ENCODE measurements at places on chromosomes 6 and 20.

DNA sequence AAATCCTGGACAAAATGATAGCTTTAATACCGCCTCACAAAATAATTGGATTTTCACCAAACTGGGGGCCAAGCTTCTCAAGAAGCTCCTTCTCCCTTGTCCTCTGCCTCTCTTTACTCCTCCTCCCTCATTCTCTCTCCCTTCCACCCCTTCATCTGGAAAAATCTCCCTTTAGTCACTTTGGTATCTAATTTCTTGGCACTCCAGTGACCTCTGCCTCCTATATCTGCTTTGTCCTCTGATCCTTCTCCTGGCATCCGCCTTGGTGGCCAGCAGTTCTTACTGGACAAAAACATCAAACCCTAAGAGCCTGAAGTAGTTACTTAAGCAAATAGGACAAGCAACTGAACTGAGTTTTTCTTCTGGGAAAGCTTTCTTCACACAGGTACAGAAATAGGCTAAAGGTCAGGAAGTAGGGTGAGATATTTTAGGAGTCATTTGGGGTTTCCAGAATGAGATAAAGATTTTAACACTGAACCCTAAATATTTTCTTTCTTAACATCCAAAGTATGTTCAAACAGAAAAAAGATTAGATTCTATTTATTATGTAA is 220.7 kb downstream of the ARHGAP18 start:
- DNase-seq: no peak

- DNase-seq: no peak
These were observed 24.3 kb upstream of the CCN5 start for GRCh38 chr20:44690781-44691423.

DNA sequence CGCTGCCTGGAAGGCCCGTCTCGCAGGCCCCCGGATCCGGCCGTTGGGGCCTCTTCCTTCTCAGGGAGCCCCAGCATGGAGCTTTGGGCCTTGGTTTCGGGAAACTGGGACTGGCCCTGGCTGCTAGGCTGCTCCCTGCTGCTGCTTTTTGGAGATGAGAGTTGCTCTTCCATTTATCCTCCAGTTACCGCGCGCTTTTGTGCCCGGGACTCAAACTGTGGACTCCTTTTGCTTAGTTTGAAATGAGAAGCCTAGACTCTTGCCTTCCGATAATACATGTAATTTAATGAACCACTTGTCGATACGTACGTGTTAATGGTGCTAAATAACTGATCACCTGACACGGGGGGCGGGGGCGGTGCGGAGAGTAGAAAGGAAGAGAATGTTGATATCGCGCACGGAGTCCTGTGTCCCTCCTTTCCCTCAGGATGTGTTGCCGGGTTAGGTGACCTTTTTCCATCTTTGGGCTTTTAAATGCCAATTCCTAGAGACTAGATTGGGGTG is 968 bp downstream of the PHF3 start:
- DNase-seq: no peak

DNA sequence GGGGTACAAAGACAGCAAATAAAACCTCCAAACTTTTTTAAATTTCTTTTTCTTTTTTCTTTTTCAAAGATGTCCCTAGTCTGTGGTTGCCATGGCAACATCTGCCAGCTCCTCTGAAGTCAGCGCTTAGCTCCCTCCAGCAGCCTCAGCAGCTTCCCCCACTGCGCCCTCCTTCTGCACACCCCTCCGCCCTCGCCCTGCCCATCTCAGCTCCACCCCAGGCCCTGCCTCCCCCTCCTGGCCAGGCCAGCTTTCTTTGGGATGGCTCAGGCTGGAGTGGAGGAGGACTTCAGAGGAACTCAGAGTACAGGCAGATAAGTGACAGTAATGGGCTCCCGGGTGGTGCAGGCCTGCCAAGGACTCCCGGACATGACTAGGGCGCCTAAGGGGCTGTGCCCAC is 104.6 kb downstream of the LRFN2 start:
- DNase-seq: no peak

- no peak for DNase-seq
These were observed 43.6 kb upstream of the BHLHE23 start for GRCh38 chr20:63050406-63050805.

- no peak for DNase-seq
These were observed 322.9 kb upstream of the TFAP2D start for GRCh38 chr6:50390416-50390815.

DNA sequence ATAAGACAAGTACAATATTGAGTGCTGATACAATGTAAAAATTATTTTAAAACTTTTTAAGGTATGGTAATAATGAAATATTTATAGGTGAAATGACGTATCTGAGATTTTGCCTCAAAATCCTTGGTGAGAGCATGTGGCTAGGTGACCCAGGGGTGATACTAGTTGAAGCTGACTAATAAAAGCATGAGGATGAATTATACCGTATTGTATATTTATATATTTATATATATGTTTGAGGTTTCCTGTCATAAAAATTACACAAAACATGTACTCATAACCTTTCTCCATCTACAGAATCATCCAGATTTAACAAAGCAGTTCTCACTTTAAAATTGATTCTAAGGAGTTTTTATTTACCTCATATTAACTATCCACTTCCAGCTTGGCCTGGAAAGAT is 358.1 kb downstream of the CDKAL1 start:
- DNase-seq: no peak

DNA sequence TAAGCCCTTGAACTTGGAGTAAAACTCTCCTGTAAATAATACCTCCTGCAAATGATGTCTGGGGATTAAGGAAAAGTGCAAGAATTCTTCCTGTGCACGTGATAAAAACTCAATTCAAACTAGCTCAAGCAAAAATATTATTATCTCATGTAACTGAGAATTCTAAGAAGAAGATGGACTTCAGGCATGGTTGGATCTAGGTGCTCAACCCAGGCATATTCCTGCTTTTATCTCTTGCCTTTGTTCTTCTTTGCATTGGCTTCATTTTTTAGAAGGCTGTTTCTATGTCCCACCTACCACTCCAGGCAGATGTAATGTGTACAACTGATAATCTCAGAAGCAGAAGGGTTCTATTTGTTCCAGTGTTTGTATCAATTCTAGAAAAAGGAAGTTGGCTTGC is 95.8 kb downstream of the DACT2 start:
- DNase-seq: no peak

GRCh38 chr6:81693266-81693665 is 59.2 kb downstream of the TENT5A start:
- DNase-seq: no peak

DNA sequence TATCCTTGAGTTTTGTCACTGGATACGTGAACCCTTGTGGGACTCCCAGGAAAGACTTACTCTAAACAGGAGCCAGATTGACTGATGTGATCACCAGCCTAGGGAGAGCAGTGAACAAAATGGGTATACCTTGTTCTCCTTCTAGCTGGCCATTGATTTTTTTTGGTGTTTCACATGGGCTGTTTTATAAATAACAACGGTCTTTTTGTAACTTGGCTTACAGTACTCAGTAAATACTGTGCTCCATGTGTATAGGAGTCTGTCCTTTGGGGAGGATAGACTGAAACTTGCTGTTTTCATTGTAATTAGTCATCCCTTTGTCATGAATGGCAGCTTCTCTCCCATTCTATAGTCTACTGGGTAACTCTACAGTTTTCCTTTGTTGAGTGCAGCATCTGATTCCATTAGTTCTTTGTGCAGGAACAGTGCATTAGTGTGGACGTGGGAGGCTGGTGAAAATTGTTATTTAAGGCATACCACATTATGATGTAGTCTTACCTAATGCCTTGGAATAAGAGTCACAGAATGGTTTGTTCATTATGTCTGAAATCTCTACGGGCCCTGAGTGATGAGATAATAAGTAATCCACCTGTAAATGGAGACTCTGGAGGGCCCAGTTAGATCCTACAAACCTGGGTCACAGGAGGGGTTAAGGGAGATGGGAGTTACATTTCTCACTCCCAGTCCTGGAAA is 89.5 kb downstream of the TIAM2 start:
- DNase-seq: no peak

DNA sequence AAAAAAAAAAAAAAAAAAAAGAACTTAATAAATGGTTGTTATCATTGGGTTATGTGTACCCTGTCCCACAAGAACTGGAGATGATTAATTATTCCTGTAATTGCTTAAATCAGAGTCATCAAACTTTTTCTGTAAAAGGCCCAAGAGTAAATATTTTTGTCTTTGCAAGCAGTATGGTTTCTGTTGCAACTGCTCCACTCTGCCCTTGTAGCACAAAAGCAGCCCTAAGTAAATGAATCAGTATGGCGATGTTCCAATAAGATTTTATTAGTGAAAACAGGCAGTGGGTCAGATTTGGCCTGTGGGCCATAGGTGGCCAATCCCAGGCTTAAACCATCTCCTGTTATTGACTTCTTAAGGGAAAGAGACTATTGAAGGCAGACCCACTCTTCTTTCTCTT is 252.7 kb downstream of the TSHZ2 start:
- DNase-seq: no peak

DNA sequence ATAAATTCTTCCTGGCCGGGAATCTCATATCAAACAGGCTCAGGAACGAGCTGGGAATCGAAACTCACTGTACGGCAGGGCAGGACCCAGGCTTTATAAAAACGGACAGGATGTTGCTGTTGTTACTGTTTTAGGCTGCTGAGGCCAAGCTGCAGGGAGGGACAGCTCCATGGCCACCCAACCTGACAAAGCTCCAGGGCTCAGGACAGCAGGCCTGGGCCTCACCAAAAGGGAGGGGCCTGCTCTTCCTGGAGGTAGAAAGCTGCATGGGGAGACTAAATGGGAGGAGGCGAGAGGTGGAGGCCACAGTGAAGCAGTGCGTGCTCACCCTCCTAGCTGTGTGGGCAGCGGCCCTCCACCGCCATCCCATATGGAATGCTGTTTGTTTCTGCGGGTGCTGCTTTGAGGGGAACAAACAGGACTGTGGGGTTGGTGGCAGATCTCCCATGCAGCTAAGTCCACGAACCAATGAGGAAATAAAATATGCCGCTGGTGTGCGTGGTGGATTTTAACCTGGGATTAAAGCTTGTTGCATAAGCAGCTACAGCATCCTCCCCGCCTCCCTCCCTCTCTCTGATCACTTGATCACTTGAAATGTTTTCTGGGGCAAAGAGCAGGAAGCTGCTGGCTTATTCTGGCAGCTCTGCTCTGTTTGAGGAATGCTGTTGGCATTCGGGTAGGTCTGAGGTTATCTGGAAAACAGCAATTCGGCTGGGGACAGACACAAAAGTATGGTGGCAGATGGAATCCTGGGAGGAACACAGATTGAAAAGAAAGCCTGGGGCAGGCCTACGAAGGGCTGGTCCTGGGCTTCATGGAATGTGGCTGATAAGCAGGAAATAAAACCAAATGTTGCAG is 2.4 kb upstream of the ZMYND8 start:
- peak; percentile 86 for DNase-seq

DNA sequence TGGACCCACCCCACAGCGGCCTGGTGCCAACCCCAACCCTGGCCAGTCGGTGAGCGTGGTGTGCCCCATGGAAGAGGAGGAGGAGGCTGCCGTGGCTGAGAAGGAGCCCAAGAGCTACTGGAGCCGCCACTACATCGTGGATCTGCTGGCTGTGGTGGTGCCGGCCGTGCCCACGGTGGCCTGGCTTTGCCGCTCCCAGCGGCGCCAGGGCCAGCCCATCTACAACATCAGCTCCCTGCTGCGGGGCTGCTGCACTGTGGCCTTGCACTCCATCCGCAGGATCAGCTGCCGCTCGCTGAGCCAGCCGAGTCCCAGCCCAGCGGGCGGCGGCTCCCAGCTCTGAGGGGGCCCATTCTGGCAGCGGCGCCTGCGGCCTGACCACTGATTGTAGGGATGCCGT is 23.2 kb downstream of the SDCBP2 start:
- no peak for DNase-seq

DNA sequence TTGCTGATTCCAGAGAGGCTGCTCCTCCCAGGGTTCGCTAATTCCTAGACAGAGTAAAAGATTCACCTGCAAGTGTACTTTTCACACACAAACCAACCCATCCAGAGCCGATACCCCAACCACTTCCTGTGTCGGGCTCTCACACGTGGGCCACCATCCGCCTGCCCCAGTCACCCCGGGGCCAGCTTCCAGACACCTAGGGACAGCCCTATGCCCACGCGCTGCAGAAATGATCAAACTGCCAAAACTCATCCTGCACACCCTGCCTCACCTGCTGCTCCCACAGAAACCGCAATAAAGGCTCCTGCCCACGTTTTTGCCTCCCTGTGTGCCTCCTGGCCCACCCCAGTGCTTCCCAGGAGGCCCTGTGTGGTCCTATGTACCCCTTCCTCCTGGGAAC is 59.5 kb downstream of the PSMG4 start:
- DNase-seq: no peak

- no peak for DNase-seq
These were observed 556.2 kb upstream of the JARID2 start for GRCh38 chr6:14689639-14690038.

GRCh38 chr6:144007478-144008119 is 460 bp downstream of the PLAGL1 start:
- DNase-seq: peak; percentile 56

DNA sequence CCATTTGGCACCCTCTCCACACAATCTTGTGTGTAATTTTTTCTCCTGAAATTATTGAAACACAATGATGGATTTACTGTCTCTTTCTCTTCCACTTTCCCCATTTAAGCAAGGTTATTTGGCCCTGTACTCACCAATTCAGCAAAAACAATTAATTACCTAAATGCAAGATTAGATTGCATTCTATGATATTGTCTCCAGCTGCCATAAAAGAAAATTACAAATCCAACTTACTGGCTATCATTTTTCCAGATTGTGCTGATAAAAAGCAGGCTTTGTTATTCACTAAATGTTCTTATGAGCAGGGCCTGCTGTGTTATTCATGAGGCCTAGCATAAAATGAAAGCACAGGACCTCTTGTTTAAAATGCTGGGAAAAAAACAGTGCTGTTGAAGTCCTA is 95.8 kb upstream of the IRAK1BP1 start:
- no peak for DNase-seq

DNA sequence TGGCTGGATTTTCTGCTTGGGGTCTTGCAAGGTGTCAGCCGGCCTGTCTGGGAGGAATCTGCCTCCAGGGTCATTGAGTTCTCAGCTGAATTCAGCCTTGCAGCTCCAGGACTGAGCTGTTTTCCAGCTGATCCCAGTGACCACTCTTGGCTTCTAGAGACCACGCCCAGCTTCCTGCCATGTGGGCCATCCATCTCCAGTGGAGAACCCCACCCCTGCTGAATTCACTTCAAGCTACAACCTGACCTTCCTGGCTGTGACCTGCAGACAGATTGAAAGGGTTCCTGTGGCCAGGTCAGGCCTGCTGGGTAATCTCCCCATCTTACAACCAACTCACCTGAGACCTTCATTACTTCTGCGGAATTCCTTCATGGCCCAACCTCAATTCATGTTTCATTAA is 26.5 kb upstream of the SYNDIG1 start:
- DNase-seq: no peak

- no peak for DNase-seq
These were observed 30.1 kb downstream of the SNPH start for GRCh38 chr20:1296117-1296610.

GRCh38 chr6:111602481-111603011 is 3.1 kb downstream of the TRAF3IP2 start:
- no peak for DNase-seq

DNA sequence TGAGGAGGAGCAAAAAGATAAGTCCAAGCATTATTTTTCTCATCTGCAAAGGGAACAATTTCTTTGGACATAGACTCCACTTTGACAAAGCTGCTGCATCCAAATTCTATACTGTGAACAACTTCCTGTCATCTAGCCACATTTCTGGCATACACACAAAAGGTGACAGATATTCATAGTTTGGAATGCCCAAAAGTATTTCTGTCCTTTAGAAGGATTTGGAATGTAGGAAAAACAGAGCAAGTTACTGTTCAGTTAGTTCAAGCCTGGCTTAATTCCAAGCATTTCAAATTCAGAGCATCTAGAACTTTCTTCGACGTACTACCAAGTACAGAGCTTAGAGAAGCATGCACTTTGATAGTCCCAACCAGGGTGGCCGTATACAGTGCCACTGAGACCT is 134.0 kb downstream of the PDE7B start:
- no peak for DNase-seq

- DNase-seq: no peak
These were observed 175.3 kb upstream of the RALGAPA2 start for GRCh38 chr20:20887593-20888265.

Data from right kidney (tissue), 9 donors.